ENCODE measurements at places on chromosomes 6 and 20. TPM values are rescaled to one million over a fixed set of nuclear protein-coding genes. Genes with fewer than 3 reads are reported as not detected.

GRCh38 chr6:72084992-72085569 lies 198.7 kb downstream of the RIMS1 start:
- DNase-seq = no peak

DNA sequence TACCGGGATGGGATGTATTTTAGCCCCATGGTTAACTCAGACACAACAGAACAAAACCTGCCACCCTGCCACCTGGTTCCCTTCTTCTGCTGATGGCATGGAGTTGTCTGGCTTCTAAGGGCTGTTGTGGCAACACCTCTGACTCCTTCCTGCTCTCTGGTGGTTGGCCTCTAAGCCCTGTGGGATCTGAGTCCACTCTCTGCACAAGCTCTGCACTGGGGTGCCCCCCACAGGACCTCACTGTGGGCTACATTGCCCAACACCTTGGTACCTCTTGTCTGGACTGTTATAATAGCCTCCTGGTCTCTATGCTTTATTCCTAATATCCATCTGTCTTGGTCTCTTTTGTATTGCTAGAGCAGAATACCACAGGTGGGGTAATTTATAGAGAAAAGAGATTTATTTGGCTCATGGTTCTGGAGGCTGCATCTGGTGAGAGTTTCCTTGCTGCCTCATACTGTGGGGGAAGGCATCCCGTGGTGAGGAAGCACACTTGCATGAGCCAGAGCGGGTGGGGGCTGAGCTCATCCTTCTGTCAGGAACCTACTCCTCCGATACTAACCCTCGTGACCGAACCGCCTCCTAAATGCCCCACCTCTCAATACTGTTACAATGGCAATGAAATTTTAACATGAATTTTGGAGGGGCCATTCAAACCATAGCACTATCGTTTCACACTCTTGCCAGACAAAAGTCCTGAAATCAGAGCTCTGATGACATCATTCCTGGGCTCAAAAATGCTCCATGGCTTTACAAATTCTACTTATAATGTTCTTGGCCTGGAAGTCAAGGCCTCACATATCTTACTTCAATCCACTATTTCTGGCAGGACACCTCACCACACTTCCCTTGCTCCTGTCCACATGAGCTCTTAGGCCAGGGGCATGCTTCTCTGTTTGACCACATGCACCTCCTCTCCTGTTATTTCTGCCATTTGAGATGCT lies 127.2 kb downstream of the PAX1 start:
- no peak for DNase-seq

DNA sequence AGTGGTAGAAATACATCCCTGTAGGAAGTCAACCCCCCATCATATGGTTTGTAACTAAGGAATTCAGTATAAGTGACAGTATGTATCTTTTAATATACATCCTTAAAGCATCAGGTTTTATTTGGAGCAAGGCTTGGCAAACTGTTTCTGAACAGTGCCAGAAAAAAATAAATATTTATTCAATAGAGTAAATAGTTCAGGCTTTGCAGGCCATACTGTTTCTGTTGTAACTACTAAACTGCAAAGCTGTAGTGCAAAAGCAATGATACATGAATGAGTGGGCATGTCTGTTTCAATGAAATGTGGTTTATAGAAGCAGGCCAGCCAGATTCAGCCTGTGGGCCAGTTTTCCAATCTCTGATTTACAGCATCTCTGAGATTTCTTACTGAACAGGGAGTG lies 977 bp downstream of the MEI4 start:
- DNase-seq = no peak

GRCh38 chr20:8924539-8924938 lies 144.3 kb upstream of the PLCB4 start:
- no peak for DNase-seq

Gene PHACTR1
- 0.21 TPM for total RNA-seq
